GM12864 (cell line): ENCODE measurements at places on chromosomes 4 and X.

GRCh38 chr4:133555671-133556070 is 406.6 kb downstream of the PCDH10 start:
- DNase-seq, result no peak

- no peak for DNase-seq
Measured at GRCh38 chr4:85370400-85371032, 104.4 kb upstream of the ARHGAP24 start.

DNA sequence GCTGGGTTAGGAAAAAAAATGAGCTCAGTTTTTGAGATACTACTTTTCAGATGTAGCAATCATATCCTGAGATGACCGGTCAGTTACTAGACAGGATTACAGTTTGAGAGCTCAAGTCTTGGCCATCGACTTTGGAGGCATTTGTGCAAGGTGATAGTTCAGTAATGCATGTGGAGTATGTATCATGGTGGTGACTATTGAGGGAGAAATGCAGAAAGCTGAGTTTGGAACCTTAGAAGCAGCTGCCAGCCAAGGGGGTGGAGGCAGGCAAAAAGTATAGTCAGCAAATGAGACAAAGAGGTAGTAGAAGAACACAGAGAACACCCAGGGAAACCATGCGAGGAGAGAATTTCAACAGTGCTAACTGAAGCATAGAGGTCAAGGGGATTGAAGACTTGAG is 48.7 kb upstream of the SLC4A4 start:
- no peak for DNase-seq

DNA sequence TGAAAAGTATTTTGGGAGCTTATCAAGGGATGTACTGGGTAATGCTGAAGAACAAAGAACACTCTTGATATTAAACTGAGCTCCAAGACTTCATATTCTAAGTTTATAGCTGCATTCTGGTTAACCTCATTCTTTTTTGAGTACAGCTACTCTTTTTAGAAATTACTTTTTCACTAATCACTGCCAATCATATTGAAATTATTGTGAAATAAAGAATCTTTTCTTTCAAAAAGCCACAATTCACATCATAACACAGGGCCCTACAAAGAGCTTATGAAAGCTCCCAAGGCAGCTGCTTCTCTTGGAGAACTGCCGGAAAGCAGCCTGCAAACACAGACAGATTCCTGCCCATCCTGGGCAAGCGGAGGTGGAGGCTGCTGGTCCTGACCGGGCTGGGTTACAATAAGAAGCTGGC is 121.4 kb downstream of the RNF150 start:
- DNase-seq, result no peak

DNA sequence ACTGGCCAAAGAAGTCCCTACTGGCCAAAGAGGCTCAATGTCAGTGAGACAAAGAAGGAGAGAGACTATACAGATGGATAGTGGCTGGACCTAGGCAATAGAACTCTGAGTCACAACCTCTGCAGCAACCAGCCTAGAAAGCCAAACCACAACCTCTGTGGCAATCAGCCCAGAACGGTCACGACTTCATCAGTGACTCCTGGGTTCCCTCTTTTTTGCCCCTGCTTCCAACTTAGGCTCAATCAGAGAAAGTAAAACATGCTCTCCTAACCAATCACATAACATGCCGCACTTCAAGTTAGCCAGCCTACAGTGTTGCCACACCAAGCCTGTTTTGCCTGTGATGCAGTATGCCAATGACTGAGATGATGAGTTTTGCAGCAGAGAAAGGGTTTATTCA is 203.4 kb downstream of the ANAPC10 start:
- no peak for DNase-seq

- DNase-seq, result no peak
Measured at GRCh38 chrX:11431786-11432185, 138.6 kb downstream of the AMELX start.

DNA sequence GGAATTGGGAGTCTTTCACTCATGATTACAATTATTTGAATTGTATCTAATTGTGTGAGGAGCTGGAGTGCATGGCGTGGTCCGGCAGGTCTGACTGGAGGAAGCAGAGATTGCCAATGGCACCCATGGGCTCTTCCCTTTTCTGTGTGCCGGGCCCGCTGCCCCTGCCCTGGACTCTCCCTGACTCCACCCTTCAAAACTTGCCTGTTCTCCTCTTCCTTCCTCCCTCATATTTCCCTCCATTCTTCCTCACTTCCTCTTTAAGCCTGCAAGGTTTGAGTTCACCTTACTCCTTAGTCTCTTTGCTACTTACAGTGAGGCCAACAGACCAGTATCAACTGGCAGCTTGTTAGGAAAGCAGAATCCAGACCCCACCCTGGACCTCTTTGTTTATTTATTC is 6.5 kb upstream of the STBD1 start:
- DNase-seq, result no peak

DNA sequence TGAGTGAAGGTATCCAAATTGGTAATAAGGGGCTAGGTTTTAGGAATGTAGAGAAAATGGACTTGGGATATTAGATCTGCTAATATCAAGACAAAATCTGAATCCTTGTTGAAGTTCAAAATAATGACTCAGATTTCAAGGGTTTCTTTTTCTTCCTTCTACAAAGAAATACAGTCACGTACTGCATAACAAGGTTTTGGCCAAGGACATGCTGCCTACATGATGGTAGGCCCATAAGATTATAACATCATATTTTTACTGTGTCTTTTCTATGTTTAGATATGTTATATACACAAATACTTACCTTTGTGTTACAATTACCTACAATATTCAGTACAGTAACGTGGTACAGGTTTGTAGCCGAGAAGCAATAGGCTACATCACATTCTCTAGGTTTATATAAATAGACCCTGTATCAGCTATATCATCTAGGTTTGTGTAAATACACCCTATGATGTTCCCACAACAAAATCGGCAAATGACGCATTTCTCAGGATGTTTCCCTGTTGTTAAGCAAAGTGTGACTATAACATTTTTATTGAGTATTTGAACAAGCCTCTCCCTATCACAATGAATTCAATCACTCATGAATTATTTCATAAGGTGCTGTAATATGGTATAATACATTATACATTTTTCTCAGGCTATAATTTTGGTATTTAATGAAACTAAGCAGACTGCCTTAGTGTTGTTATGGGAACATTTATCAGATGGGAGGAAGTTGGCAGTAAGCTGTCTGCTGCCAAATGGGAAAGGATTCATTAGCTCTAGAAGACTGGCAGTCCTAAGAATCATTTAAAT is 186.3 kb downstream of the PPP3CA start:
- no peak for DNase-seq

- no peak for DNase-seq
Measured at GRCh38 chrX:44183329-44183728, 160.1 kb downstream of the EFHC2 start.

- no peak for DNase-seq
Measured at GRCh38 chr4:114725066-114725465, 126.5 kb downstream of the UGT8 start.

GRCh38 chr4:40200875-40201801 is 4.3 kb downstream of the RHOH start:
- DNase-seq, result no peak

- DNase-seq, result no peak
Measured at GRCh38 chrX:118324588-118324987, 21.3 kb upstream of the WDR44 start.

DNA sequence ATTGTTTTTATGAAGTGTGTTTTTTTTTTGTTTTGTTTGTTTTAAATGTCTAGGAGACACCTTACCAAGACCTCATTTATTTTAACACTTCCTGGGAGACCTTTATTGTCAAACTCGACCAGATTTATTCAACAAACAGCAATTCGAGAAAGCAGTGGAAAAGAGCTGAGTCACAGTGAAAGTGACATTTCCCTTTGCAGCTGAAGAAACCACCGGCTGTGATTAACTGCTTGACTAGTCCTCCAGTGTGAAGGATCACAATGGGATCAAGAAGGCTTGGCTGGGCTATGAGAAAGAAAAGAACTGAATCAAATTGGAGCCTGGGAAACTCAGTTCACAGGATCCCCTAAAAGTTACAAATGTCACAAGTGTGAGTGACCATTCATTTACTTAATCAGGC is 11.9 kb upstream of the ADH7 start:
- DNase-seq, result no peak

GRCh38 chrX:139881572-139881971 is 51.3 kb downstream of the ATP11C start:
- DNase-seq, result no peak

DNA sequence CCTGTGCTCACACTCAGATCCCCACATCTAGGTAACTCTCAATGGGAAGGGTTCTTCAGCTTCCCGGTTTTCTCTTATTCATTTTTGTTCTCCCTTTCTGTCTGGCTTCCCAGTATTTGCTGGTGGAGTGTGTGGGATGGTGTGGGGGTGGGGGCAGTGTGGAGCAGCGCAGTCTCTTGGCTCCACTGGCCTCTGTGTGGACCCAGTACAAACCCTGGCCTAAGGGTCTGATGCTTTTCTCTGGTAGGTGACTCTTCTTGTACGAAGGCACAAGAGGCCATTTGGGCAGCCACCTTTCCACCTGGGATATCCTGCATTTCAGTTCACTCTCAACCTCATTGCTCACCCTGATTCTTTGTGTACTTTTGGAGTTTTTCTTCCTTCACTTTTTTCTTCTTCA is 71.3 kb downstream of the NBDY start:
- DNase-seq, result no peak

- no peak for DNase-seq
Measured at GRCh38 chr4:68535974-68536373, 40.1 kb downstream of the UGT2B17 start.

DNA sequence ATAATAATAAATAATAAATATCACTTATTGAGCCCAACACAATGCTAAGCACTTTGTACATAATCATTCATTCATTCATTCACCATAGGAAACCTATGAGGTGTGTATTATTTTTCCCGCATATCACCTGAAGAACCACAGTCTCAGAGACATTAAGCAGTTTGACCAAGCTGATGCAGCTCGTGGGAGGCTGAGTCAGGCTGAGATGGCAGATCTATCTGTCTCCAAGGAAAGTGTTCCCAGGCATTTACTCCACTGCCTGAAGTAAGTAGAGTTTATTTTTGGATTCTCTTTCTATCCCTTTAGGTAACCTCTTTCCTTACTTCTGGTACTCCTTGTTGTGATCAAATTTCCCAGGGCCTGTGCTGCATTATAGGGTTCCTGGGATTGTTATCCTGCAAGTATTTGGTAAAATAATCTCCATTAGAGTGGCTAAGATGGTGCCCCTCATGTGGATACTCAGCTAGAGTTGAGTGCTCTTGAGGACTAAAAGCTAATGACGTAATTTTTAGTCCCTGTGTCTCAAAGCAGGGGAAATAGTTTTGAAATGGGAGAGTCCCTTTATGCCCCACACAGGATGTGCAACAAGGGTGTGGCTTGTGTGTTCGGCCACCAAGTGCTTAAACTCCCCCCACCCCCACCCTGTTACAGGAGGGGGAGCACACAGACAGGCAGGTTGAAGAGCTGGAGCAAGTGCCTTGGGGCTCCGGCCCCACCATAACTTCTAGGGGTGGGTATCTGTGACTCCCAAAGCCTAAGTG is 467.0 kb downstream of the STIM2 start:
- DNase-seq, result no peak

- no peak for DNase-seq
Measured at GRCh38 chr4:77121736-77122240, 35.2 kb upstream of the CCNG2 start.

DNA sequence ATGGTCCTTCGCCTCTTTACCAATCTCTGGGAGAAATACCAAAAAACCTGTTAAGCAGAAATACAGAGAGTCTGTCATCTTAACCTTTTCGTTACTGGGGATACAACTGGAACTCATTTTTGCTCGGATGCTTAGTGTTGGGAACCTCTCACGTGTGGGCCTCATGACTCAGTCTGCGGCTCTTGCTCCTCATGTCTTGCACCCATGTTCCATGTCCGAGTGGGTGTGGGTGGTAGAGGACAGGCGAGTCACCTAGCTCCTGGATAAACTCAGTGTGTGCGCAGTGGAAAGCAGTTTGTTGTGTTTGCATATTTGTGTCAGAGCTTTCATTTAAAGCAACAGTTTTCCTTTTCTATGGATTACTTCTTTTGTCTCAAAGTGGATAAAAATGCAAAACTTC is 70.6 kb downstream of the TNIP2 start:
- no peak for DNase-seq

DNA sequence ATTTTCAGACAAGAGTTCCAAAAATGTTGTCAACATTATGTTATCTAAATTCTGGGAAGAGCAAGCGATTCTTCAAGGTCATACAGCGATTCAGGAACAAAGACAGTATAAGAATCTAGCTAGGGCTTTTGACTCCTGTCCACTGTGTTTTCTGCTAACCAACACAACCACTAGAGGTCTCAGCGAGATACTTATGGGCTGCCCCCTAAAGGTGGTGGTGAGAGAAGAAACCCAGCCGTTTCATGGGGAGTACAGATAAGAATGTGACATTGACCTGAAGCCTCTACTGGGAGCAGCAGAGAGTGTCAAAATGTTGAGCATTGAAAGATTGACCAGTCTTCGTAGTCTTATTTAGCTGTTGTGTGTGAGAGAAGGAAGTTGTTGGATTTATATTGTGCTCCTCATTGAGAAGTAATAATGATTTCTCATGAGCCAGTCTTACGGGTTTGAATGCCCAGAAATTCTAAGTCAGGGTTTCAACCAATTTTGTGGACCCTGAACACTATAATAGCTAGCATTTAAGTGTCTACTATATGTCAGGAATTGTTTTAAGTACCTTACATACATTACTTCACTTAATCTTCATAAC is 168.3 kb downstream of the SPRY1 start:
- peak; percentile 40 for DNase-seq

DNA sequence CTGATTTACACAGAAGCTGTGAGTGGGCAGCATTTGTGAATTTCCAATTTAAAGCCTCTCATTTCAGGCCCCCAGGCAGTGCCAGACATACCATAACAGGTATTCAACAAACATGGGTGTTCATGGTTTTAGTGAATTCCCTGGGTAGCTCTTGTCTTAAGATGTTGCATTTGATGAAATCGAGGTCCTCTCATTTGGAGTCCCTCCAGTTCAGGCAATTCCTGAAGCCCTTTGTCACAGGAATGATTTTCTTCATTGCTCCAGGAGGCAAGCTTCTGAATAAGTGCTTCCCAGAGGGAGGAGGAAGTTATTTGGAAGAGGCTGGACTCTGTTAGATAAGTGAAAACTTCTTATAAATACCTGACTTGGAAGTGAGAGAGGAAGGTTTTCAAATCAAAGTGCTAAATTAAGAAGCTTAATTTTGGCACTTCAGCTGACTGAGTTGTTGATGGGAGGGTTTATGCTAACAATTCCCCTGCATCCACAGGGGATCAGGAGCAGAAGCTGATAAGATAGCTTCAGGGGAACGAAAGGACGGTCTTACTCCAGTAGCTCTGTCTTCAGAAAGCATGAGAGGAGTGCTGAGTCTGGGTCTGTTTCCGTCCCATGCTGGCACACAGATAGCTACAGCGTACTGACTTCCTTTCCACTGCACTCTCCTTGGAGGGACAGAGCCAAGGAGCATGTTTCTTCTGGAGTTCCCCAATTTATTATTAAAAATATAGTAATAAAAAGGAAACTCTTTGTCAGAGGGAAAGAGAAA is 543.1 kb downstream of the GBA3 start:
- DNase-seq, result no peak

- no peak for DNase-seq
Measured at GRCh38 chrX:78957049-78957767, 12.0 kb downstream of the P2RY10 start.

GRCh38 chr4:140044337-140044902 is 109.6 kb downstream of the MAML3 start:
- no peak for DNase-seq

GRCh38 chr4:109044431-109044830 is 258.0 kb downstream of the COL25A1 start:
- no peak for DNase-seq
